ENCODE measurements at places on chromosomes 4 and X. TPM values are rescaled to one million over a fixed set of nuclear protein-coding genes. Genes with fewer than 3 reads are reported as not detected.

The HHIP gene
- total RNA-seq: 0.08 TPM

The GPC4 gene
- total RNA-seq: 1.4 TPM

GRCh38 chrX:121227888-121228287 is 180.5 kb downstream of the GLUD2 start:
- no peak for DNase-seq

DNA sequence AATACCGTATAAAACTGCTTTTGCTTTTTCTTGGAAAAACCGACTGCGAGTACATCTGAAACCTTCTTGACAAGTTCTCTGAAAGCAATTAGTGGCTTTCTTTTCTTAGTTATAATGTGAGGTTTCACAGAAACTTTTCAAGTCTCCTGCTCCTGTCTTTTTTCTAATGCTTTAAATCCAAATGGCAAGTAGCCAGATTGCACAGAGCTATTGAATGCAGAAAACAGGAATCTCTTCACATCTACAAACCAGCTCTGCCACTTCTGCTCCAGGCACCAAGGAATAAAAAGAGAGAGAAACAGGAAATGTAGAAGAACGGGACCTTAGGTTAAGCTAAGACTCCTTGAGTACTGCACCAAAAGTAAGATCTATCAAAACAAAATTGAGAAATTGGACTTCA is 267.3 kb upstream of the TET2 start:
- no peak for DNase-seq

- DNase-seq: no peak
Observed at GRCh38 chrX:118523920-118524319, 28.3 kb downstream of the DOCK11 start.

DNA sequence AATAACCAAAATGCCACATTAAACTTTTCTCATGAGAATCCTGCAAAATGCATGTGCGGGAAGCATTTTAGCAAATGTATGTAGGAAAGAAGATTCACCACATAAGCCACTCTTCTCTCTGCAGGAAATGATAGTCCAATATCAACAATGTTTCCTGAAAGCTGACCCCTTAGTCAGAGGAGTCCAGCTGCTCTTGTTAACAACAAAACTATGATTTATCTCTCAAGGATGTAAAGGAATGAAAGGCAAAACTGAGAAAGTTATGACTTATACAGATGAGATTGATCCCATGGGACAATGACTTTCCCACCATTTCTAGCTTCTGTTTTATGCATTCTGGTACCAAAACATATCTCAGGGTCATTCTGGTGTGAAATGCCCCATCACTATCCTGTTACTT is 125.0 kb upstream of the EDNRA start:
- no peak for DNase-seq

DNA sequence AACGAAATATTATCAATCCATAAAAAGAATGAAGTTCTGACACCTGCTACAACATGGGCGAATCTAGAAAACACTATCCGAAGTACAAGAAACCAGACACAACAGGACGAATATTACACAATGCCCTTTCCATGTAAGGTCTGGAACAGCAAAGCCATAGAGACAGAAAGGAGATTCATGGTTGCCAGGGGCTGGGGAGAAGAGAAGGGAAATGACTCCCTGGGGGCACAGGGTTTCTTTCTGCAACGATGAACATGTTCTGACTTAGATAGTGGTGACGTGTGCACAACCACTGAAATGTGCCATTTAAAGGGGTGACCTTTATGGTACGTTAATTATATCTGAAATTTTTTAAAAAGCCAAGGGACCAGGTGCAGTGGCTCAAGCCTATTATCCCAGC is 28.3 kb downstream of the GPR143 start:
- DNase-seq: no peak

GRCh38 chr4:38383646-38384121 is 280.3 kb upstream of the KLF3 start:
- DNase-seq: no peak

DNA sequence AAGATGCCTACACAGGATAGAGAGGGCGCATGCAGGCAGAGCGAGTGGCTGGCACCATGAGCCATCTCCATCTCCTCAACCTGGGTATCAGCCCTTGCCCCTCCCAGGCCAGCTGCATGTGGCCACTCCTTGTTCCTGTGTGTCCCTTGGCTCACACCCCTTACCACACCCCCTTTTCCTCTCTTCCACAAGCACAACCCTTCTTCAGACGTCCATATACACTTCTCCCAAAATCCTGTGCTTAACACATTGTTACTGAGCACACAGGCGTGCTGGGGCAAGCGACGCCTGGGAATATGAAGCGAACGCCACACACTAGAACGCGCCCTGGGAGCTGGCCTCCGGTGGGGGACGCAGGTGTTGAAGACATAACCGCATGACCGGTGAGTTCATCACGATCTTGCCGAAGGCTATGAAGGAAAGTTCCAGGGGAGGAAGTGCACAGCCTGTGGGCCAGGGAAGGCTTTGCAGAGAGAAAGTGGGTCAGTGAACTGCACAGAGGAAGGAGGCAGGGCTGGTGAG is 19.1 kb upstream of the KIAA0232 start:
- DNase-seq: no peak

The SSX4 gene
- total RNA-seq: 0.15 TPM

The FAM184B gene
- 0.03 TPM for total RNA-seq

GRCh38 chr4:38856524-38857337 is at the start of gene TLR6:
Gene TLR6, minus strand, starts transcription at chr4:38856817. Its CDS starts 27,344 bp downstream, at chr4:38829473.
- peak; percentile 83 for DNase-seq

DNA sequence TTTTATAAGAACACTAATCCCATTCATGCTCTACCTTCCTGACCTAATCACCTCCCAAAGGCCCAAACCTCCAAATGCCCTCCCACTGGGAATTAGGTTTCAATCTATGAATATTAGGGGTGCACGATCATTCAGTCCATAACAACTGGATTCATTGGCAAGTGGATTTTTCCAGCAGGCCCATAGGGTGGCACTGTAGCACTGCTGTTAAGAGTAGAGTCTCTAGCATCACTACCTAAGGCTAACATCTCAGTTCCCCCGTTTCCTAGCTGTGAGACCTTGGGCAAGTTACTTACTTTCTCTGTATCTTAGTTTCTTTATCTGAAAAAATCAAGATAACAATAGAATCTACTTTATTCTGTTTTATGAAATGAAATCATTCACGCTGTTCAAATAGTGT is 315.8 kb downstream of the STIM2 start:
- DNase-seq: no peak

All from Panc1 (cell line).